Progenitor cell of endocrine pancreas (in vitro differentiated cells): ENCODE measurements at places on chromosomes 3 and 15.

GRCh38 chr3:98567666-98568270 is 25.6 kb downstream of the CPOX start:
- DNase-seq, result no peak

GRCh38 chr3:151087648-151088047 is 2.2 kb downstream of the MED12L start:
- no peak for DNase-seq

- no peak for DNase-seq
Observed at GRCh38 chr3:11514191-11514821, 129.4 kb downstream of the VGLL4 start.

DNA sequence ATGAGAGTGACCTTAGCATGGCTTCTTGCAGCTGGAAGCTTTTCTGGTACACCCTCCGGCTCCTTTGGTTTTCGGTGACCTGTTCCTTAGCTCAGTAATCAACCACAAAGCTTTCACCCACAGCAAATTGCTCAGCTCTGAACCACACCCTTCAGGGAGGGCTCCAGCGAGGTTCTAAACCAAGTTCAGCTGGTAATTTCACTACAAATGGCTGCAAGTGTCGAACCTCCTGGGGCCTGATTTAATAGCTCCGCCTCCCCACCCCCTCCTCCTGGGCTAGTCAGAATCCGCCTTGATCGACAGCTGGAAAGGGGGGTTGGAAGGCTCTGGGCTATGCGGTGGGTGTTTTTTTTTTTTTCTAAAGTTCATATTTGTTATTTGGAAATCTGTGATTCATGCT is 150.9 kb upstream of the MCTP2 start:
- DNase-seq, result no peak

- DNase-seq, result no peak
Observed at GRCh38 chr3:23072693-23073092, 130.4 kb upstream of the UBE2E2 start.

DNA sequence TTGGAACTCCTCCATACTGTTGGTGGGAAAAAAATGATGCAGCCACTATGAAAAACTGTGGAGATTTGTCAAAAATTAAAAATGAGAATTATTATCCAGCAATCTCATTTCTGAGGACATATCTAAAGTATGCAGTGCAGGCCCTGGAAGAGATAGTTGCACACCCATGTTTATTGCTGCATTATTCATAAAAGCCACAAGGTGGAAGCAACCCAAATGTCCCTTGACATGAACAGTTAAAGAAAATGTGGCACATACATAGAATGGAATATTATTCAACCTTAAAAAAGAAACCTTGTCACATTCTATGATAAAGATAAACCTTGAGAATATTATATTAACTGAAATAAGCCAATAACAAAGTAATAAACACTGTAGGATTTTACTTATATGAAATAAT is 80.9 kb upstream of the ARHGEF26 start:
- DNase-seq, result no peak
